ENCODE measurements at places on chromosomes 12 and 14.

- peak; percentile 78 for DNase-seq
Observed at GRCh38 chr14:71290960-71291466, 383.8 kb downstream of the PCNX1 start.

GRCh38 chr14:86055512-86056075, 525.6 kb downstream of the FLRT2 start:
- peak; percentile 53 for DNase-seq

DNA sequence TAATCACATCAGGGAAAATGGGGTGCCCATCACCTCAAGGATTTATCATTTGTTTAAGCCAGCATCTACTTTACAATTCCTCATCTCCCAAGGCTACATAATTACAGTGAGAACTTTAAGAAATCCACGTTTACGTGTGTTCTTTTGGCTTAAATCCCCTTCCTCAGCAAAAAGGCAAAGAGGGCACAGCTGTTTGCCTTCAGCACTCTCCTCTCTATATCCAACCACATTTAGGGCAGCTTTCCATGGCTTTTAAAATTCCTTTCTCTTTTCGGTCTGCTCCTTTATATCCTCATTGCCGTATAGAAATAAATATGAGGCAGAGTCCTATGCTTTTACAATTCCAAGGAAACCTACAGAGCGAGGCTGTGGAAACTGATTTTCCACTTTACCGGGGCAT, 175.9 kb downstream of the EMP1 start:
- DNase-seq, result no peak

- no peak for DNase-seq
Observed at GRCh38 chr14:20587489-20588154, at the start of gene RNASE11. Gene RNASE11, minus strand, starts transcription at chr14:20588001.

- DNase-seq, result no peak
Observed at GRCh38 chr12:45561488-45561887, 168.0 kb upstream of the ARID2 start.

DNA sequence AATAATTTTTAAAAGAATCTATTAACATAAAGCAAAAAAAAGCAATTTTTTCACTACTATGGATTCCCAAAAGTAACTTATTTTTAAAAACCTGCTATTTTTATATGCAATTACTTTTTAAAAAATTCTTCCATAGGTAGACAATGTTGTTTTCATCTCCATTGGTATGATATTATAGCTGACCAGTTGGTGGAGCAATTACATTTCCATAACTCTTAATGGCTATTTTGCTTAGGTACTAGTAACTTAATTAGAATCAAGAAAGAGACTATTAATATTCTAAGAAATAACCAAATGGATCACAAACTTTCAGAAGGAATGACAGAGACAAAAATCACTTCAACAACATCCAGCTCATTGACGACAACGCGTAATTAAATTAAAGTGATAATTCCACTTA, 64.7 kb upstream of the PTCSC3 start:
- peak; percentile 43 for DNase-seq

GRCh38 chr12:21675641-21676040, 18.0 kb upstream of the LDHB start:
- DNase-seq, result no peak

- no peak for DNase-seq
Observed at GRCh38 chr14:77258566-77258965, 12.4 kb downstream of the NGB start.

GRCh38 chr12:71269281-71269598, 111.4 kb upstream of the TSPAN8 start:
- no peak for DNase-seq

DNA sequence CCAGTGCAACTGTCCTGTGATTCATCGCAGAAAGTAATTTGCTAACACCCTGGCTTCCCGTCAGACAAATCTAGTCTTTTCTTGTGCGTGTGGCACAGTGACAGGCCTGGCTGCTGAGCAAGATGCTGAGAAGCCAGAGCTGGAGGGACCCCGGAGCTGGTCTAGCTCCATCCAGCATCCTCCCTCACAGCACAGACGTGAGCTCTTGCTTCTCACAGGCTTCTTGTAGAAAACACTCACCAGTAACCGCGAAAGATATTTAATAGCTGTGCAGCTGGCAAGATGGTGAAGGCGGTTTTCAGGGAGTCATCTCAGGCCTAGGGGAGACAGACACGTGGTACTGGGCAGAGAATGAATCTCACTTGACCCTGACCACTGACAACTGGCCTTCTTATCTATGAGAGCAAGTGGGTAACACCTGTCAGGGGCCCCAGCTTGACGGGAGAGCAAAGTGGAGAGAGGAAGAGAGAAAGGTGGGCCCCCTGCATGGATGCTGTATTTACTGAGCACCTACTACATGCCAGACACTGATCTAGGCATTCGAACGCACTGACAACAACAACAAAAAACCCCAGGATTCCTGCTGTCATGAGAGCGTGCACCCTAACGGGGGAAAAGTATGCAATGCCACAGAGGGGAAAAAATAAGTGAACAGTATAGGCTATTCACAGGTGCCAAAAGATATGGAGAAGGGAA, 63.3 kb downstream of the CCDC88C start:
- DNase-seq, result no peak

- no peak for DNase-seq
Observed at GRCh38 chr12:56760460-56760859, 2.7 kb upstream of the HSD17B6 start.

DNA sequence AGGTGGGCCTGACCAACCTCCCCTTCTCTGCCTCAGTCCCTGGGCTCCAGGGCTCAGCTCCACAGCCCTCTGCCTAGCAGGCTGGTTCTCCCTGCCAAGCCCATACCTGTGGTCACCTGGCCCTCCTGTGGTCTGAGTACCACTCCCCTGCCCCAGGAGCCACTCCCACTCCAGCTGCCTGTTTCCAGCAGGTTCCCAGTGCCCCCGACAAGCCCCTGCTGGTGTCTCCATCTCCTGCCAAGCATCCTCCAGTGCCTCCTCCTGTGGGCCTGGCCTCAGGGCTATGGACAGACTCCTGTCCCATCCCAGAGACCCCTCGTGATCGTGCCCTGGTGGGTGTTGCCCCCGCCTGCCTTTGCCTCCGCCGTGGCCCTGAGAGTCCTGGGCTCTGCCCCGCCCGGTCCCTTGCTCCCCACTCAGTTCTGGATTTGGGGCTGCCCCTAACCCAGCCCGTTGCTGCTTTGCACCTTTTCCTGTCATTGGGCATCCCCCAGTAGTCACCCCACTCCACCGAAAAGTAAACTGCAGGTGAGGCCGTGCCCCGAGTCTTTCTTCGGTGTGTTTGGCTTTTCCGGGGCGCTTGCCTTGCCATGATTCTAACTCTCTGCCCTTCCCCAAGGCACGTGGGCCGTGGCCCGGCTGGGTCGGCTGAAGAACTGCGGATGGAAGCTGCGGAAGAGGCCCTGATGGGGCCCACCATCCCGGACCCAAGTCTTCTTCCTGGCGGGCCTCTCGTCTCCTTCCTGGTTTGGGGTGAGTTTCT, 9.8 kb downstream of the MEG3 start:
- DNase-seq, result no peak

DNA sequence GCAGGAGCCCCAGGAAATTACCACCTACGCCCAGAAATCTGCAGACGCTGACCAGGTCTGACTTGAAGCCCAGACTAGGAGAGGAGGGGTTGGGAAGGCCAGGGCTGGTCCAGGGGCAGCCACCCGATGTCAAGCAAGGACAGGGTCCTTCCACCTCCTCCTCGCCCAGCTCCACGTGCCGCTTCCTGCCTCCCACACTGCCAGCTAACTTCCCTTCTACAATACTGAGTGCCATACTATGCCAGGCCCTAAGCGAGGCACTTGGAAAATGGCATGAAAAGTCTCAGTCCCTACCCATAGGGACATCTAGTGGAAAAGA, 71.7 kb downstream of the SETD3 start:
- no peak for DNase-seq
